ENCODE measurements at places on chromosomes 2 and 18.

DNA sequence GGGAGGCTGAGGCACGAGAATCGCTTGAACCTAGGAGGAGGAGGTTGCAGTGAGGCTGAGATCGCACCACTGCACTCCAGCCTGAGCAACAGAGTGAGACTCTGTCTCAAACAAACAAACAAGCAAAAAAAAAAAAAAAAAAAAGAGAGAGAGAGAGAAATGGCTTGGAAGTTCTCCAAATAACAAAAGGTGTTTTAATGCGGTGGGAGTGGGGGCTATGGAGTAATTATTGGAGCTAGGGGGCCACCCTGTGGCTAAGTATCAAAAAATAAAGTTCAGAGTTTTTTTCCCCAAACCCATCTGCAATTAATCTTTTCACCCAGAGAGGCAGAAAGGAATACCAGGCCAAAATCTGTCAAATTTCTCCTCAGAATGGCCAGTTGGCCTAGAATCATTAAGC lies 23.0 kb upstream of the CEP68 start:
- no peaks in the 10 kb centered on the region for H3K27me3 ChIP-seq
- H3K4me3 ChIP-seq: no peak overlapping the region
- H3K36me3 ChIP-seq: no peaks in the 10 kb centered on the region

- DNase-seq: no peak
- H3K27ac ChIP-seq: no peak overlapping the region
- H3K4me1 ChIP-seq: no peaks in the 10 kb centered on the region
These were observed 100.9 kb downstream of the SH3BP4 start for GRCh38 chr2:235052514-235053354.

DNA sequence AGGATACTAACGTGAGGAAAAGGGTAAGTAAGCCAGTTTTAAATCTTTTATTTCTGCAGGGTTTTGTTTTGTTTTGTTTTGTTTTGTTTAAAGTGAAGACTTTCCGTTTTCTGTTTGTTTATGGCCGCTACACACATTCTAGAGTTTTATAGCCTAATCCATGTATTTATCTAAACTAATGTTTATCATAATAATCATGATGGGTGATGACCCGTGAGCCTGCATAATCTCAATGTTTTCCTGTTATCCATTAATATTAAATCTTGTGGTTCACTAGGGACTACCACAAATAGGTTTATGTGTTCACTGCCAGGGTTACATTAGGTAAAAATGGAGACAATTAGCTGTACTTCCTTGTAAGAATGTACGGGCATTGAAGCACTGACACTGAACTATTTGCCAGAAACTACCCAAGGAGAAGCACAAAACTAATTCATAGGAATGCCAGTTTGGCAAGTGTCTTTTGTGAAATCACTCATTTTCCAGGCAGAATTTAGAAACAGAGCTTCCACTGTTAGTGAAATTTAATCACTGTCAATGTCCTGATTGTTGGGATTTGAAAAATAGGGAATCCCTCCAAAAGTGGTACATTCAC lies 574.8 kb downstream of the LRP1B start:
- DNase-seq: no peak
- no peaks in the 10 kb centered on the region for H3K27me3 ChIP-seq

DNA sequence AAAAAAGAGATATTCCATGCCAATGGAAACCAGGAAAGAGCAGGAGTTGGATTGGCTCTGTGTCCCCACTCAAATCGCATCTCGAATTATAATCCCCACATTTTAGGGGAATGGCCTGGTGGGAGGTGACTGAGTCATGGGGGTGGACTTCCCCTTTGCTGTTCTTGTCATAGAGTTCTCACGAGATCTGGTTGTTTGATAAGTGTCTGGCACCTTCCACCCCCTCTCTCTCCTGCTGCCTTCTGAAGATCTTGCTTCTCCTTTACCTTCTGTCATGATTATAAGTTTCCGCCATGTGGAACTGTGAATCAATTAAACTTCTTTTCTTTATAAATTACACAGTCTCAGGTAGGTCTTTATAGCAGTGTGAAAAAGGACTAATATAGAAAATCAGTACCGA lies 355.6 kb downstream of the NBAS start:
- no peaks in the 10 kb centered on the region for H3K27me3 ChIP-seq
- DNase-seq: no peak
- peaks cover 11% of the 10 kb centered on the region for H3K36me3 ChIP-seq

DNA sequence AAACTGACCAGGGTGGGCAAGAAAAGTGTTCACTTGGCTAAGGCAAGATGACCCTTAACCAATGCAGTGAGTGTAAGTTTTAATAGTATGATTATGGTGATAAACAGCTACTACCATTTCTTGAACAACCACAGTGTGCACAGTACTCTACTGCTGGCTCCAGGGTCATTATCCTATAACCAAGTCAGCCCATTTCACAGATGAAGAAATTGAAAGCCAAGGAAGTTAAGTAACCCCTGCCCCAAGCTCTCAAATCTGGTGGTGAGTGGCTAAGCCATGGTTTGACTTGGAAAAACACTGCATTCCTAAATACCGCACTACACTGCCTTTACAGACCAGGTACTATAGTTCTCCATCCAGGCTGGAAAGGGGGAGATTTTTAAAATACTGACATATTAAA lies 5.7 kb downstream of the ZNF385B start:
- no peaks in the 10 kb centered on the region for H3K36me3 ChIP-seq
- no peaks in the 10 kb centered on the region for H3K4me1 ChIP-seq
- DNase-seq: no peak
- H3K4me3 ChIP-seq: no peak overlapping the region

GRCh38 chr2:113842919-113843736 lies 46.8 kb upstream of the ACTR3 start:
- DNase-seq: no peak
- H3K36me3 ChIP-seq: no peaks in the 10 kb centered on the region
- no peaks in the 10 kb centered on the region for H3K27me3 ChIP-seq
- H3K4me1 ChIP-seq: no peaks in the 10 kb centered on the region
- H3K27ac ChIP-seq: no peak overlapping the region

DNA sequence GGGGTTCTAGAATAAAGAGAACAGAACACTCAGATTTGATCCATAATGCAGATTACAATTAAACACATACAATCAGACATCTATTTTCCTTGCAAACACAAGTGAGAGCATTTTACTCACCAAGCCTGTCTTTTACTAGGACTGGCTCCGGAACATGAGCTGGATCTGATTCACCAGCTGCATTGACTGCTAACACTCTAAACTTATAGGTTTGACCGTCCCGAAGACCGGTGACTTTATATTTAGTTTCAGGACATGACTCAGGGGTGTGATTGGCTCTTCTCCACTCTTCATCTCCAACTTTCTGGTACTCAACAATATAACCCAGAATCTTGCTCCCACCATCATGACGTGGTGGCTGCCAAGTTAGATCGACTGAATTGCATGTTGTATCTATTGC lies 112.4 kb downstream of the PLEKHA3 start:
- peaks cover 11% of the 10 kb centered on the region for H3K36me3 ChIP-seq
- H3K27ac ChIP-seq: no peak overlapping the region
- H3K4me1 ChIP-seq: no peaks in the 10 kb centered on the region
- no peak overlapping the region for H3K4me3 ChIP-seq
- H3K27me3 ChIP-seq: no peaks in the 10 kb centered on the region

GRCh38 chr2:240581811-240582210 lies 4.7 kb upstream of the CAPN10 start:
- H3K4me1 ChIP-seq: peaks cover 31% of the 10 kb centered on the region
- H3K27me3 ChIP-seq: no peaks in the 10 kb centered on the region
- H3K36me3 ChIP-seq: no peaks in the 10 kb centered on the region
- H3K27ac ChIP-seq: no peak overlapping the region
- DNase-seq: no peak

GRCh38 chr2:168587307-168587706 lies 131.2 kb downstream of the CERS6 start:
- no peak overlapping the region for H3K4me3 ChIP-seq
- no peak for DNase-seq
- H3K27me3 ChIP-seq: no peaks in the 10 kb centered on the region
- H3K4me1 ChIP-seq: peaks cover 10% of the 10 kb centered on the region

DNA sequence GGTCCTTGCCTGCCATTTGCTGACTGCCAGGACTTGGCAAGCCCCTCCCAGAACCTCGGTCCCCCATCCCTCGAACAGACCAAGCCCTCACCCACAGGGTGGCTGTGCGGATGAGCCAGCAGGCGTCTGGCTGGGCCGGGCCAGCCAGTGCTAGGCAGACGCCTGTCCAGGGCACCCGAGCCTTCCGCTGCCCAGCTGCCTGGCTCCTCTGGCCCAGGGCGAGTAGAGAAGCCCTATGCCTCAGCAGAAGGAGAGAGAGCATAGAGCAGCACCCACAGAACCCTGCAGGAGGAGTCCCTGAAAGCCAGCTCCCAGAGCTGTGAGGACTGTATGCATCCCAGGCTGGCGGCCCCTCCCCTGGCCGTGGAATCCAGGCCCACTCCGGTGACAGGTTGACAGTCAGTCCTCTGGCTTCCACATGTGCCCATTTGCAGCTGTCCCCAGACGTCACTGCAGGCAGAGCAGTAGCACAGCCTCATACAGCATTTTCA lies 62.1 kb upstream of the GLI2 start:
- no peak overlapping the region for H3K27ac ChIP-seq
- H3K4me1 ChIP-seq: no peaks in the 10 kb centered on the region
- H3K27me3 ChIP-seq: no peaks in the 10 kb centered on the region
- DNase-seq: no peak
- H3K4me3 ChIP-seq: no peak overlapping the region

GRCh38 chr2:231617059-231617926 lies 24.6 kb downstream of the TEX44 start:
- H3K4me1 ChIP-seq: peaks cover 17% of the 10 kb centered on the region
- H3K36me3 ChIP-seq: no peaks in the 10 kb centered on the region
- H3K27ac ChIP-seq: no peak overlapping the region

GRCh38 chr2:119820275-119820674 lies 60.6 kb downstream of the PTPN4 start:
- no peak for DNase-seq
- H3K27ac ChIP-seq: no peak overlapping the region
- H3K4me1 ChIP-seq: peaks cover 5% of the 10 kb centered on the region
- H3K4me3 ChIP-seq: no peak overlapping the region

Data from naive thymus-derived CD4-positive, alpha-beta T cell (primary cell).